Airway epithelial cell (primary cell): ENCODE measurements at places on chromosomes 3 and 15. TPM values are rescaled to one million over a fixed set of nuclear protein-coding genes. Genes with fewer than 3 reads are reported as not detected.

The CD96 gene
- total RNA-seq = not detected in 2 replicates

The ADAMTS9 gene
- 0.28 TPM in 1 of 2 replicates, not detected in the other for total RNA-seq

The CIP2A gene
- total RNA-seq = 12.8 and 15.2 TPM in 2 replicates

The CYP19A1 gene
- total RNA-seq = not detected in 2 replicates

The SH2D7 gene
- total RNA-seq = not detected in 2 replicates

The PRTG gene
- total RNA-seq = not detected in 2 replicates

The TRIM42 gene
- total RNA-seq = not detected in 2 replicates

The ATP13A3 gene
- total RNA-seq = 80.5 and 91.3 TPM in 2 replicates

The SV2B gene
- total RNA-seq = not detected in 2 replicates

The DGKG gene
- under 0.01 TPM in 1 of 2 replicates, not detected in the other for total RNA-seq
